ENCODE measurements at places on chromosomes 1 and 21.

GRCh38 chr1:47205918-47206317, 16.1 kb upstream of the PDZK1IP1 start:
- DNase-seq, result no peak

- no peak for DNase-seq
These were observed 82.8 kb downstream of the CD58 start for GRCh38 chr1:116488071-116488470.

- no peak for DNase-seq
These were observed 107.4 kb upstream of the BARHL2 start for GRCh38 chr1:90824551-90824950.

DNA sequence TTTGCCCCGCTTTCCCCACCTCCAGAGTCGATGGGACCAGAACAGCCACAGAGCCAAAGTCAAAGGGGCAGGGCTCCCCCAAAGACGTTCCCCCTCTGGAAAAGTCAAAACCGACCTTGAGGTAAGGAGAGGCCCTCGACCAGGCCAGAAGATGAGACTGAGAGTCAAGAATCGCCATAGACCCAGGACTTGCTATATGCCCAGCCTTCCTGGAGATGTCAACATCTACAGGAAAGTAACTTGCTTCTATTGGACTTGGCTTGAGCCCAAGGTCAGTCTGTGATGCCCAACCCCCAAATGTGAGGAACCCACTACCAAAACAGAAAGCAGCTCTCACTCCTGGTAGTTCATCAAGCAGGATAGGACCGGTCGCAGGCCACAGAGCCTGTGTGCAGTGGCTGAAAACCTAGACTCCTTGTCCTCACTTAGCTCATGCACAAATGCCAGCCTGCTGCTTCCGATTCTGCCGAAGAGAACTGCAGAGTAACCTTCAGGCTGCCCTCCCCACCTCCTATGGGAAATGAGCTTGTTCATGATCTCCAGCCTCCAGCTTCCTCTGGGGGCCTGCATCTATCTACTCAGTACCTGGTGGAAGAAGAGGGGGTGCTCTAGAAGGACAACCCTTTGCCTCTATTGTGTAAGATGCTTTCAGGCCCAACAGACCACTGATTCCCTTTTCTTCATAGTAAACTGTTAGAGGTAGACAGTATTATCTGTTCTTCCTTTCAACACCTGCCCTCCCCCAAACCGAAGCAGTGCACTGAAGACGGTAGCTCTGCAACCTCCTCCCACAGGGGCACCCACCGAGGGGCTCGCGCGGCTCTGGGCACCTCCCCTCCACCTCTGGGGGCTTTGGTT, 1.4 kb downstream of the ACOT7 start:
- DNase-seq, result no peak

- no peak for DNase-seq
These were observed 97.1 kb upstream of the C1orf87 start for GRCh38 chr1:60170709-60171108.

Data from stimulated activated CD4-positive, alpha-beta T cell treated with anti-CD3 and anti-CD28 coated beads, Interleukin-1b, Interleukin-23, amount 100 ng/mL, for 24 hours (primary cell).